T-helper 17 cell (primary cell): ENCODE measurements at places on chromosomes 4 and X.

DNA sequence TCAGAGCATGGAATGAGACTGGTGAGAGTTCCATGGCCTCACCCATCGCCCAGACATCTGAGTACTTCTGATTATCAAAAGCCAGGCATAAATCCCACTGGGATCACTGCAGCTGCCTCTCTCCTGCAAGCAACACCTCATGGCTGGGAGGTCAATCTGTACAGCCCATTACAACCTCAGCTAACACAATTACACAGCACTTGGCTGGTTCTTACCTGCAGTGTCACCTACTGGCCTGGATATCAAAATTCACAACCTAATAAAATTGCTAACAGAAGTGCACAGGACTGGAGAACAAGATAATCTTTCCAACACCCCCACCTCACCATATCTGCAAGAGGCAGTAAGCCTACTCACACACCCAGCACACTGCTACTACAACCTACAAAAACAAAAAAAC, 341.7 kb upstream of the NDST3 start:
- H3K4me1 ChIP-seq = no peaks in the 10 kb centered on the region
- no peaks in the 10 kb centered on the region for H3K36me3 ChIP-seq
- no peak for DNase-seq
- no peak overlapping the region for H3K27ac ChIP-seq
- H3K4me3 ChIP-seq = no peak overlapping the region

GRCh38 chr4:78138252-78138651, 81.1 kb downstream of the FRAS1 start:
- H3K4me1 ChIP-seq = no peaks in the 10 kb centered on the region
- DNase-seq = no peak
- no peak overlapping the region for H3K4me3 ChIP-seq
- peaks cover 47% of the 10 kb centered on the region for H3K27me3 ChIP-seq
- no peak overlapping the region for H3K27ac ChIP-seq
- no peaks in the 10 kb centered on the region for H3K36me3 ChIP-seq

- H3K27me3 ChIP-seq = no peaks in the 10 kb centered on the region
- H3K36me3 ChIP-seq = peaks cover 2% of the 10 kb centered on the region
- no peak overlapping the region for H3K4me3 ChIP-seq
- H3K27ac ChIP-seq = no peak overlapping the region
These were observed 117.4 kb upstream of the NUDT10 start for GRCh38 chrX:51215266-51215665.

- no peaks in the 10 kb centered on the region for H3K27me3 ChIP-seq
- peak overlapping the region; percentile 51 for H3K27ac ChIP-seq
- H3K4me1 ChIP-seq = peaks cover 20% of the 10 kb centered on the region
- no peak overlapping the region for H3K4me3 ChIP-seq
These were observed 39.8 kb upstream of the TMEM131L start for GRCh38 chr4:153426207-153426885.

GRCh38 chrX:129961180-129962083, 21.0 kb upstream of the BCORL1 start:
- peak overlapping the region; percentile 86 for H3K4me3 ChIP-seq
- no peaks in the 10 kb centered on the region for H3K27me3 ChIP-seq
- no peaks in the 10 kb centered on the region for H3K36me3 ChIP-seq
- H3K27ac ChIP-seq = peak overlapping the region; percentile 61
- peak; percentile 47 for DNase-seq

GRCh38 chrX:70336767-70337166, 46.9 kb downstream of the KIF4A start:
- no peak for DNase-seq
- no peaks in the 10 kb centered on the region for H3K4me1 ChIP-seq
- H3K27me3 ChIP-seq = no peaks in the 10 kb centered on the region
- no peak overlapping the region for H3K4me3 ChIP-seq

DNA sequence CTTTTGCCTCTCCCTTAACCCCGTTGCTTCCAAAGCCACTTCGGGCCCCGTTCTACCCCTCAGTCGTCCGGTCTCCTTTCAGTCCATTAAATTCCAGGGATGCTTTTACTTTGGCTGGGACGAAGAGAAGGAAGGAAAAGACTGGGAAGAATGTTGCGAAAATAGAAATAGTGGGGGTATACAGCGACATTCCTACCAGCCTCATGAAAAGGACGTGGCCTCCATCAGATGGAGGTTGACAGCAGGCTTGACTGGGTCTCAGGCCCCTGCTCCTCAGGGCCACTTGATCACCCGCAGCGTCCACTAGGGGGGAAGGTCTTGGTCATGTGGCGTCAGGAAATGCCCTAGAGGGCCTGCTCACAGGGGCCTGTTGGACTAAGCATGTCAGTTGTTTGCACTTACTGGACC, 657 bp upstream of the ANKRD50 start:
- no peak overlapping the region for H3K27ac ChIP-seq
- peak overlapping the region; percentile 90 for H3K4me3 ChIP-seq
- peaks cover 8% of the 10 kb centered on the region for H3K27me3 ChIP-seq

DNA sequence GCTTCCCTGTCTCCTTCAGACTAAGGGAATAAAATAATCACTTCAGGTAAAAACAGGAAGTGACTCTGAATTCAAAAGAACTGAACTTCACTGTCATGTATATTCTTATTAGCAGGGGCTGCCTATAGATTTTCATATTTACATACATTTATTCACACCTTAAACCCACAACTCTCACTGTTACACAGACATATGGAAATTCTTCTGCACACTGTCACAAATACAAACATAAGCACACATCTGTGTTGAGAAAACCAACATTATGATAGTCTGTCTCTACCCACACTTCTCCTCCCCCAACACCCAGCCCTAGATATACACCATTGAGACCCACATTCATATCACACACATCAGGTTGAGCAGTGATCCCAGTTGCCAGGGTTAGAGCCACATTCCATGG, 5.7 kb upstream of the FGF16 start:
- H3K27me3 ChIP-seq = peaks cover 15% of the 10 kb centered on the region
- H3K36me3 ChIP-seq = peaks cover 2% of the 10 kb centered on the region
- DNase-seq = no peak
- H3K4me3 ChIP-seq = no peak overlapping the region

- no peaks in the 10 kb centered on the region for H3K27me3 ChIP-seq
- H3K4me1 ChIP-seq = peaks cover 2% of the 10 kb centered on the region
- no peak overlapping the region for H3K27ac ChIP-seq
- H3K4me3 ChIP-seq = no peak overlapping the region
- H3K36me3 ChIP-seq = no peaks in the 10 kb centered on the region
- no peak for DNase-seq
These were observed 83.7 kb downstream of the FREM3 start for GRCh38 chr4:143616771-143617170.

DNA sequence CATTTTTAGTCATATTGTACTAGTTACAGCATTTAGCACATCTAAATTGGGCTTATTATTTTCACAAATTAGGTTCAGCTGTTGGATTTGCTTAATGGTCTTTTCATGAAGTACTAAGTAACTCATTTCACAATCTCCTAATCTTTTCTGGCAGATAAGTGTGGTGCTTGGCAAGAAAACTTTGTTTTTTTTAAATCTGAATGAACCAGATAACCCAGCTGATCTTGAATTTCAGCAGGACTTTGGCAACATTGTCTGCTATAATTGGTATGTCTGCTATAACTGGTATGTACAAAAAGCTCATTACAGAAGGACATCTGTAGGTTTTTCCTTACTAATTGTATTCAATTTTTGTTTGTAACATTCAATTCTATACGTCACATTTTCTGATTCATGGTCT, 22.7 kb downstream of the WDR19 start:
- peaks cover 11% of the 10 kb centered on the region for H3K36me3 ChIP-seq
- H3K4me3 ChIP-seq = no peak overlapping the region
- no peak for DNase-seq
- no peak overlapping the region for H3K27ac ChIP-seq

DNA sequence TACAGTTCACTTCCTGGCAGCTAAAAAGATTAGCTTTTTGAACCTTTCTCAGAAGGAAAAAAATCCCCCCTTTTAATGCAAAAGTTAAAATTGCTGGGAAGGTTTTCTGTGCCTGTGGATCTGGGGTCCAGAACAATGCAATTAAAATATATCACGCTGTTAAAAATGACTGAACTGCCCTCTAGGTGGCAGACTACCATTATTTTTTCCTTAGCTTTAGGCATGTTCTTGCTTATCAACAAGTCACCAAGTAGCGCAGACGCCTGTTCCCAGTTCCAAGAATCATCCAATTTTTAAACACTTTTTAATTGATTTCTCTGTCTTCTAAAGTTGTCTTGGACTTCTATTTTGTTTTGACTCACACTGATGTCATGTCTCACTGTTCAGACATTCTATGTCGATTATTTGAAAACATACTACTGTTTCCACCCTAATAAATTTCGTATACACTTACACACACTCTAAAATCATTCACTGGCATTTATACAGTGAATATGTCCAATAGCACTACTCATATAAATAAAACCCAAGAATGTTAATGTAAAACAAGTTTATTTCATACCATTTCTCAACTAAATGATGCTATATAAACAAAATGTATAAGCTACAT, 661.6 kb downstream of the RAPGEF2 start:
- no peak for DNase-seq
- H3K36me3 ChIP-seq = no peaks in the 10 kb centered on the region
- H3K27ac ChIP-seq = no peak overlapping the region
- no peaks in the 10 kb centered on the region for H3K4me1 ChIP-seq
- H3K27me3 ChIP-seq = no peaks in the 10 kb centered on the region

DNA sequence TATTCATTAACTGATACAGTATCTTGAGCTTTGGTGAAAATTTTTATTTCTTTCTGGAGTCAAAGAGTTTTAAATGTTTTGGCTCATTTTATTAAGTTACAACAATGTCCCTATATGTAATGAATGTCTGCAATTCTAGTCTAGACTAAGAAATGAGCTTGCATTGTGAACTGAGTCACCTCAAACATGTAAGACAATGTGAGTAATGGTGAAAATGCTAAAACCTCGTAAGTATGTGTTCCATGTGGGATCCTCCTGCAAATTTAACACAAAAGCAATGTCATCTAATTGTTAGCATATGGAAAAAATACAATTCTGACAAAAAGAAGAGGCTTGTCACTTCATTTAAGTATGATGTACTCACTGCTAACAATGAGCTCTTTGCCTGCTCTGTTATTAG, 480.5 kb upstream of the FSTL5 start:
- no peaks in the 10 kb centered on the region for H3K36me3 ChIP-seq
- H3K27ac ChIP-seq = no peak overlapping the region
- DNase-seq = no peak
- no peaks in the 10 kb centered on the region for H3K4me1 ChIP-seq

DNA sequence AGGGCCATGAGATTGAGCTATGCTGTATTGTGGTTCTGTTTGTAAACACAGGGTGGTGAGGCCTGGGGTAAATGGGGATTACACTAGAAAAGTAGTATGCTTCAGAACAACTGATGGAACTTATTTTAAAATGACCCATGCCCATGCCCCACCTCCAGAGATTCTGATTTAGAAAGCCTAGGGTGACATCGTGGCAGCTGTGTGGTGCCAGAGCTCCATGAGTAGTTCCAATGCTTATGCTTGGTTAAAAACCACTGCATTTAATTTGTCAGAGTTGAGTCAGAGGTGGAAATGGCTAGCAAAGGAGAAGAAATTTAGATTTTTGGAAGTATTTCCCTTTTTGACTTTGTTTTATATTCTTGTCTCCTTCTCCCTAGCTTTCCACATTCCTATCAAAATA, 63.4 kb upstream of the PDE5A start:
- H3K27ac ChIP-seq = no peak overlapping the region
- H3K4me3 ChIP-seq = no peak overlapping the region
- peaks cover 24% of the 10 kb centered on the region for H3K27me3 ChIP-seq
- no peak for DNase-seq

DNA sequence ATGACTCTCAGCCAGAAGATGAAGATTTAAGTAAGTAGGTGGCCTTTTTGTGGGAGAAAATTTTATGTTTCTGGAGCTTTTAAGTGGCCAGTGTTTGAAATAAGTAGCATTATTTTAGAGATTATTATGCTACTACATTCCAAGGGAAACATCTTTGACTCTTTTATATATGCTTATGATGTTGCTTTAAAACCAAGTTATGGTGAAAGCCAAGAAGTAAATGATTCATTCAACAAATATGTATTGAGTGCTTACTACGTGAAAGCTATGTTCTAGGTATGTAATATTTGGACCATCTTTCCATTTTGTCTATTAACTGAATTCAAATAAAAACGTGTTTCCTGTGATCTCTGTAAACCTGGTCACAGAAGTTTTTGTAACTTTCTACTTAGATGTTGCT, 58.3 kb downstream of the ZFX start:
- no peaks in the 10 kb centered on the region for H3K27me3 ChIP-seq
- H3K4me1 ChIP-seq = peaks cover 10% of the 10 kb centered on the region
- peak overlapping the region; percentile 71 for H3K27ac ChIP-seq
- no peak overlapping the region for H3K4me3 ChIP-seq
- no peaks in the 10 kb centered on the region for H3K36me3 ChIP-seq
- DNase-seq = no peak

DNA sequence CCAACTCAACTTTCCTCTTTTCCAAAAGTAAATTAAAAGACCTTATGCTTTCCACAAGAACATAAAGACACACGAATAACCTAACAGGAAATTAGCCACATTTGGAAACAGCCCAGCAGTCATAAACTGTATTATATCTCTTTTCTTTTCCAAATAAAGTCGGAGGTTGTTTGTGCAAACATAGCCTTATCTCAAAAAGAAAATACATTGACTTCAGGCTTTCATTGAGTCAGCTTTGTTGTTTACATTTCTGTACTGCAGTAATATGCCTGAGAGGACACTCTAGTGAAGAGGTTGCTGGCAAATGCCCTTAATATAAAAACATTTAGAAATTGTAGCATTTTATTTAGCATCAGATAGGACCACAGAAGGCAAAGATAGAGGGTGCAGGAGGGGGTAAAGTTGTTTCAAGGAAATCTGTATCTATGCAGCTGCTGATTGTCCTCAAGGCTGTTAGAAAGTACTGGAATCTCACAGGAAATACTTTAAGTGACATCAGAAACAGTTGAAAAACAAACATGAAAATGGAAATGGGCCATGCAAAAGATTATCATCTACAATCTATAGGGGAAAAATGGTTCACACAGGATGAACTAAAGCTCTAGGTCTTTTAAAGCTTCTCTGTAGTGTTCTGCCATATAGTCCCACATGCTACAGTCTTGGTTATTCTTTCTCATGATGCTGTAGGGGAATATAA, 14.5 kb downstream of the LNX1 start:
- DNase-seq = no peak
- no peak overlapping the region for H3K4me3 ChIP-seq
- H3K27ac ChIP-seq = no peak overlapping the region
- no peaks in the 10 kb centered on the region for H3K36me3 ChIP-seq
